ENCODE measurements at places on chromosomes 11 and 22.

DNA sequence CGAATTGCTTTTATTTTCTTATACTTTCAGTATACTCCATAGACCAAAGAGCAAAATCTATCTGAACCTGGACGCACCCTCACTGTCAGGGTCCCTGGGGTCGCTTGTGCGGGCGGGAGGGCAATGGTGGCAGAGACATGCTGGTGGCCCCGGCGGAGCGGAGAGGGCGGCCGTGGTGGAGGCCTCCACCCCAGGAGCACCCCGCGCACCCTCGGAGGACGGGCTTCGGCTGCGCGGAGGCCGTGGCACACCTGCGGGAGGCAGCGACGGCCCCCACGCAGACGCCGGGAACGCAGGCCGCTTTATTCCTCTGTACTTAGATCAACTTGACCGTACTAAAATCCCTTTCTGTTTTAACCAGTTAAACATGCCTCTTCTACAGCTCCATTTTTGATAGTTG is 1077.4 kb downstream of the BRD1 start:
- no peak for DNase-seq

DNA sequence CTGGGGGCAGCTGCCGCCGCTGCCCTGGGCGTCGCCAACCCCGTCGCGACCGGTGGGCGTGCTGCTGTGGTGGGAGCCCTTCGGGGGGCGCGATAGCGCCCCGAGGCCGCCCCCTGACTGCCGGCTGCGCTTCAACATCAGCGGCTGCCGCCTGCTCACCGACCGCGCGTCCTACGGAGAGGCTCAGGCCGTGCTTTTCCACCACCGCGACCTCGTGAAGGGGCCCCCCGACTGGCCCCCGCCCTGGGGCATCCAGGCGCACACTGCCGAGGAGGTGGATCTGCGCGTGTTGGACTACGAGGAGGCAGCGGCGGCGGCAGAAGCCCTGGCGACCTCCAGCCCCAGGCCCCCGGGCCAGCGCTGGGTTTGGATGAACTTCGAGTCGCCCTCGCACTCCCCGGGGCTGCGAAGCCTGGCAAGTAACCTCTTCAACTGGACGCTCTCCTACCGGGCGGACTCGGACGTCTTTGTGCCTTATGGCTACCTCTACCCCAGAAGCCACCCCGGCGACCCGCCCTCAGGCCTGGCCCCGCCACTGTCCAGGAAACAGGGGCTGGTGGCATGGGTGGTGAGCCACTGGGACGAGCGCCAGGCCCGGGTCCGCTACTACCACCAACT is 1.0 kb downstream of the FUT4 start:
- no peak for DNase-seq

DNA sequence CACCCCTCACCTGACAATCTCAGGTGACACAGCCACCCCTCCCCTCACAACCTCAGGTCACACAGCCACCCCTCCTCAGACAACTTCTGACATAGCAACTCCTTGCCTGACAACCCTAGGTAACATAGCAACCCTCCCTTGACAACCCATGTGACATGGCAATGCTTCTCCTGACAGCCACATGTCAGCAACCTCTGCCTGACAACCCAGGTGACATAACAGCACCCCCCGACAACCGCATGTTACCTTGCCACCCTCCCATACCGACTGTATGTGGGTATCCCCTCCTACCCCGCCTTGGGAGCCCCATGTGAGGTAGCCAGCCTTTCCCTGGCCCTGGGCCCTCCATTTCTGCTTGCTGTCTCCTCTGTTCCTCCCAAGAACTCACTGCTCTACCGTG is 77.7 kb upstream of the B3GAT1 start:
- no peak for DNase-seq

- no peak for DNase-seq
Observed at GRCh38 chr11:64649291-64649697, 58.3 kb downstream of the SLC22A12 start.

- DNase-seq: no peak
Observed at GRCh38 chr11:135062994-135063393, 651.0 kb upstream of the B3GAT1 start.

GRCh38 chr11:66467756-66468155 is 1.1 kb downstream of the PELI3 start:
- no peak for DNase-seq

- DNase-seq: no peak
Observed at GRCh38 chr11:72885749-72886609, 71.8 kb downstream of the ATG16L2 start.

DNA sequence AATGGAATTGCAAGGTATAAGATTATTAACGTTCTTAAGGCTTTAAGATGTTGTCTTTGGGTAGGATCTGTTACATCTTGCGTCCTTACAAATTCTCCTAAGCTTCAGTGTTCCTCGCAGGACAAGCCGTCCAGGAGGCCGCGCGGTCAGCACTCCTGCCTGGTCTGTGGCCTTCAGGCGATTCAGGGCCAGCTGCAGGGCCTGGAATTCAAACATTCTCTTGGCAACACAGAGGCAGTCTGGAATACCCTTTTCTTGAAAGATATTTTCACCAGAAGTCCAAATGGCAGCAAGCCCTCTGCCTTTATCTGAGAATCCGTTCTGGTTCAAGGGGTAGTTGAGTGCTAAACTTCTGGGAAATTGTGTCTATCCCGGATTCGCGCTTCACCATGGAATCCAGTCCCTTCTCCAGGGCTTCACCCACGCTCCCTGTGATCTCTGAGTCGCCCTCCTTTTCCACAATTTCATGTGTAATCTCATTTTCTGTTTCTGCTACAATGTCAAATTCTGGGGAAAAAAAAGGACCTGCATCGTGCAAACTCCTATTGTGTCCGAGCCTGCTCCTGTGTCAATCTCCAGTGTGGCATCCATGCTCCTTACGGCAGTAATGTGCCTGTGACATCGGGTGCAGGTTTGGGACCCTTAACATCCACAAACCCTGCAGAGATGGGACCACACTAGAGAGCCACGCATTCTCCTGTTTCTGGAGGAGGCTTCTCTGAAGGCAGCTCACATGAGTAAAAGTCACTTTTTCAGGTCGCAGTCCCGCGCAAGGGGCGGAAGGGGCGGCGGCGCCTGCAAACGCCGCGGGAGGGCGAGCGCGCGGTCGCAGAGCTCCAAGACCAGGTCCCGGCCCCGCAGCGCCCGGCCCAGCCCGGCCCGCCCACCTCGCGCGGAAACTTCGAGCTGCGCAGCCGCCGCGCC is 25.4 kb upstream of the SORL1 start:
- DNase-seq: no peak

- no peak for DNase-seq
Observed at GRCh38 chr11:109514313-109515018, 92.5 kb downstream of the C11orf87 start.

Data from NCI-H1694 (cell line).